Choroid plexus epithelial cell (primary cell): ENCODE measurements at places on chromosomes 7 and 10.
A peak's percentile ranks its signal among the peaks of the same experiment; 100 is the strongest.

- peak; percentile 30 for DNase-seq
These were observed 179.6 kb downstream of the ZMYND11 start for GRCh38 chr10:314871-315270.

- DNase-seq = peak; percentile 63
These were observed 1.9 kb downstream of the ACSL5 start for GRCh38 chr10:112375721-112376395.

GRCh38 chr10:84605802-84606201 is 277.4 kb downstream of the CCSER2 start:
- DNase-seq = no peak

DNA sequence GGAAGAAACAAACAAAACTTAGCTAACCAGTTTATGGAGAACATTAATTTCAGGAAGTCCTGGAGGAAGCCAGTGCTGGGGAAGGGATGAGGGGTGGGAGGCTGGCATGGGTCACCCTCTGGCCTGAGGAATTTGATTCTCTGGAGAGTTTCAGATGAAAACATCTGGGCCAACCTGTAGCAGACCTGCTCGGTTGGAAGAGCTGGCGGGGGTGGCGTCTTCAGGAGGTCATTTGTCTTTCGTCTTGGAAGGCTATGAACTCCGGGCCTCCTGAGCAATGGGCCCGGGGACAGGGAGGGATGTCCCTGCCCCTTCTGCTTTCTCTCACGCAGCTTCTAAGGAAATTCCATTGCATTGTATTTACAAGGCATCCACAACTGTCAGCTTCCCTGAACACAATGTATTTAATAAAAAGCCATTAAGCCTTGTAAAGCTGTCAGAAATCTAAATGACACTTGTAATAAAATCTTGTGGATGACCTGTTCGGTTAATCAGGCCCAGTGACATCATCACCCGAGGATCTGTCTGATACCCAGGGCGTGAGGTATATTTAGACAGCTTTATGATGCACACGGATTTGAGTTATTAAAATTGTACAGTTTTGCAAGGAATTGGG is 250.5 kb downstream of the RAB11FIP2 start:
- no peak for DNase-seq

DNA sequence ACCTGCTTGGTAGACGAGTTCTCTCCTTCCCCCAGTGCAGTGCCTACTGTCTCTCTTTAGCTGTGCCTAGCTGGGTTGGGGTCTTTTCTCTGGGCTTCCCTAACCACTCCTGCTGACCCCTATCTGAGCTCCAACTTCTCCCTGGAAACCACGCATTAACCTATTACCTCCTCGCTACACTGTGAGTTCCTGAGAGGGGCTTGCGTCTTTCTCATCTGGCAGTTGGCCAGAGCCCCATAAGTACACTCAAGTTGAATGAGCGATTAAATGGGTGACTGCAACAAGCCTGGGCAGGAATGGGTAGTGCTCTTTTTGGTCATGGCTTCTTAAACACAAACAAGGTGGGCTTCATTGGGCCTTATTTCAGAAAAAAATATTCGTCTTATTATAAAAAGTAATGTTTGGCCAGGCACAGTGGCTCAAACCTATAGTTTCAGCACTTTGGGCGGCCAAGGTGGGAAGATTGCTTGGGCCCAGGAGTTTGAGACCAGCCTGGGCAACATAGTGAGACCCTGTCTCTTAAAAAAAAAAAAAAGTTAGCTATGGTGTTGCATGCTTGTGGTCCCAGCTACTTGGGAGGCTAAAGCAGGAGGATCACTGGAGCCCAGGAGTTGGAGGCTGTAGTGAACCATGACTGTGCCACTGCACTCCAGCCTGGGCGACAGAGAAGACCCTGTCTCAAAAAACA is 41.4 kb downstream of the SYPL1 start:
- DNase-seq = no peak

GRCh38 chr10:3067118-3067858 is at the start of gene PFKP:
TSS of gene PFKP (plus strand) at chr10:3067548. CDS start at chr10:3067596, 48 bp downstream.
- no peak for DNase-seq

- no peak for DNase-seq
These were observed 28.8 kb downstream of the PWWP2B start for GRCh38 chr10:132425757-132426155.

DNA sequence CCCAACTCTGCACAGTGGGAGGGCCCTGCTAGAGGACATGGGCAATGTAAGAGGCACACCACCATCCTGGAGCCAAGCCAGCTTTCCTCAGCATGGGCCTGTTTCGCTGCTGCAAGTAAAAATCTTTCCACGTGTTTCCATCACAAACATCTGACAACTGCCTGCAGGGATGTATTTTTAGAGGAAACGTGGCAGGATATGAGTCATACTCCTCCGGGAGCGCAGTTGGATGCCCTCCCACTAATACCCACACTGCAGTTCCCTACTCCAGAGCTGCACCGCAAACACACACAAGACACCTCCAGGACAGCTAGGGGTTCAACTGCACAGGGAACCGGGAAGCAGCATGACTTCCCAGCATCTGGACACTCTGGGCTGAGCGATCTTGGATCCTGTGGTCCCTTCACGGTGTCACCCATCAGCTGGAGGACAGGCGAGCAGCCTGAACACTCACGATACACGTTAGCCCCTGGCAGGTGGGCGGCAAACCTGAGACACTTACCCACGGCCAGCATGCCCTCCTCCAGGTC is 26.1 kb downstream of the PLAC9 start:
- DNase-seq = peak; percentile 98
